Calu3 (cell line): ENCODE measurements at places on chromosomes 11 and 22.

DNA sequence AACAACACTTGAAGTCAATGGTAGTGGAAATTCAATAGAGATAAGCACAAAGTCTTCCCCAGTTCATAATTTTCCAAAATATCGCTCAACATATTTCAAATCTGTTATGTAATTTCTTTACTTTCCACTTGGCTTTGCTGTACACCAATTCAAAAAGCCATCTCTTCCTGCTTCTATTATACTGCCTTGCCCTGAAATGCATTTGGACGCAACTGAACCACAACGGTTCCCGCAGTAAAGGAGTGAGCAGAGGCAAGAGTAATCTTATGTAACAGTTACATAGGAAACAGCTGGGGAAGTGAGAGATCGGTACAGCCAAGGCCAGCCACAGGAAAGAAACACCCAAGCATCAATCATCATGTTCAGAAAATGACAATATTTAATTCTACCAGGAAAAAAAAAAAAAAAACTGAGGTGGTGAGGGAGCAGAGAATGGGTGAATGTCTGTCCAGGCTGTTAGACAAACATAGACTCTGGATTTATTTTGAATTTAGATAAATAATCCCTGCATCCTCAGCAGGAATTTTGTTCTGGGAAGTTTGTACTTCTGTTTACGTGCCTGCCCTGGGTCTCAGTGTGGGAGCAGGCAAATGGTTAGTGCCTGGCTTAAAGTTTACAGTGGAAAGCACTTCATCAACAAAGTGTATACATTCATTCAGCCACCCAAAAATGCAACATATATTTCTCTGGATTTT is 392.2 kb downstream of the ETS1 start:
- no peak overlapping the region for H3K27ac ChIP-seq

- no peaks in the 10 kb centered on the region for H3K4me1 ChIP-seq
- H3K27me3 ChIP-seq: no peaks in the 10 kb centered on the region
- no peaks in the 10 kb centered on the region for H3K36me3 ChIP-seq
- H3K4me3 ChIP-seq: no peak overlapping the region
- H3K27ac ChIP-seq: no peak overlapping the region
Observed at GRCh38 chr11:26891501-26891900, 102.4 kb upstream of the FIBIN start.

GRCh38 chr22:37892566-37893335 is 13.3 kb upstream of the MICALL1 start:
- H3K27ac ChIP-seq: peak overlapping the region; percentile 83
- H3K27me3 ChIP-seq: no peaks in the 10 kb centered on the region
- H3K4me3 ChIP-seq: peak overlapping the region; percentile 13
- H3K36me3 ChIP-seq: peaks cover 68% of the 10 kb centered on the region

- no peak for DNase-seq
- H3K27me3 ChIP-seq: no peaks in the 10 kb centered on the region
- no peaks in the 10 kb centered on the region for H3K36me3 ChIP-seq
Observed at GRCh38 chr11:26219183-26220117, 112.5 kb upstream of the ANO3 start.

GRCh38 chr11:128693416-128693712 is 508 bp upstream of the FLI1 start:
- H3K27ac ChIP-seq: no peak overlapping the region
- H3K27me3 ChIP-seq: peaks cover under 1% of the 10 kb centered on the region
- no peaks in the 10 kb centered on the region for H3K4me1 ChIP-seq
- H3K36me3 ChIP-seq: no peaks in the 10 kb centered on the region

DNA sequence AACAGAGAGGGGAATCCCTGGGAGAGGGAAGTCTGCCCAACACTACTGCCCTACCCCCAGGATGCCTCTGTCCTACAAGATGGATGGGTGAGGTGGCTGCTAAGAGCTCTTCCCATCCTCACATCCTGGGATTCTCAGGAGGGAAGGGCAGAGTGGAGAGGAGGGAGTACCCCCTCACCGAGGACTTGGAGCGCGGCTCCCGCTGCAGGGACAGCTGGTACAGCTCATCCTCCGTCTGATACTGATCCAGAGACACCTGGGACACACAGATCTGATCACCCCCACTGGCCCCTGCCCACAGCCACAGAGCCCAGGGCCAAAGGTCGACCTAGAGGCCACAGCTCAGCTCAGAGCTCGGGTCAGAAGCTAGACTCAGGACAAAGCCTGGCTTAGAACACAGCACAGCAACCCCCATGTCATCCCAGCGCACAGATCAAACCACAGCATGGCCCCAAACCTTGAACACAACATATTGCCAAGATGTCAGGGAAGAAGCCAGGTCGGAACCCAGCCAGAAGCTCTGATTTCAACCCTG is 8.2 kb downstream of the RASGRP2 start:
- H3K4me1 ChIP-seq: peaks cover 7% of the 10 kb centered on the region
- no peaks in the 10 kb centered on the region for H3K36me3 ChIP-seq

DNA sequence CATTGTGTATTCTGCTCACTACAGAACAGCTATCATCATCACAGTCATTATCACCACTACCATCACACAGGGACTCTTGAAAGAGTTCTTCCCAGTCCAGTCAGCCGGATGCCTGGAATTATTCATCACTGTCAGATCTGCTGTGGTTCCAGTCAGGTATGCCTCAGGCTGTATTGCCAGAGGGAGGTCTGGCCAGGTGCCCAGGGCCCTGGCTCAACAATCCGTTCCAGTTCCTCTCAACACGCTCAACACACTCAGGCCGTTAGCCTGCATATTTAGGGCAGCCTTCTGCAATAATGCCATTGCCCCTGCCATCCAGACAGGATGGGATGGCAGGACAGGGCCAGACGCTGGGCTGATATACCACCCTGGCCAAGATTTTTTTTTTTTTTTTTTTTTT is 28.6 kb upstream of the RASL10A start:
- no peak overlapping the region for H3K4me3 ChIP-seq
- no peaks in the 10 kb centered on the region for H3K4me1 ChIP-seq

- H3K27me3 ChIP-seq: peaks cover 85% of the 10 kb centered on the region
- DNase-seq: no peak
- no peak overlapping the region for H3K27ac ChIP-seq
- H3K4me3 ChIP-seq: no peak overlapping the region
- no peaks in the 10 kb centered on the region for H3K4me1 ChIP-seq
Observed at GRCh38 chr22:29218758-29219408, 13.2 kb downstream of the EMID1 start.

GRCh38 chr11:26700574-26701235 is 21.2 kb downstream of the SLC5A12 start:
- H3K27ac ChIP-seq: no peak overlapping the region
- H3K27me3 ChIP-seq: no peaks in the 10 kb centered on the region
- H3K36me3 ChIP-seq: no peaks in the 10 kb centered on the region
- H3K4me1 ChIP-seq: peaks cover 8% of the 10 kb centered on the region
- no peak for DNase-seq
- H3K4me3 ChIP-seq: no peak overlapping the region

DNA sequence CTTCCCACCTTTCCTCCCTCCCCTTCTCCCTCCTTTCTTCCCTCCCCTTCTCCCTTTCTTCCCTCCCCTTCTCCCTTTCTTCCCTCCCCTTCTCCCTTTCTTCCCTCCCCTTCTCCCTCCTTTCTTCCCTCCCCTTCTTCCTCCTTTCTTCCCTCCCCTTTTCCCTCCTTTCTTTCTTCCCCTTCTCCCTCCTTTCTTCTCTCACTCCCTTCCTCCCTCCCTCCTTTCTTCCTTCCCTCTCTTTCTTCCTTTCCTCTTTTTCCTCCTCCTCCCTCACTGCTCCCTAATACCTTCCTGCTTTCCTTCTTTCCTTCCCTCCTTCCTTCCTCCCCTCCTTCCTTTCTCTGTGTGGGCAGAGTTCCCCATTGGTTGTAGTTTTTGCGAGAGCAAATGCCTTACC is 76.1 kb downstream of the PGR start:
- H3K4me3 ChIP-seq: no peak overlapping the region
- DNase-seq: no peak
- no peak overlapping the region for H3K27ac ChIP-seq
- no peaks in the 10 kb centered on the region for H3K36me3 ChIP-seq
- no peaks in the 10 kb centered on the region for H3K4me1 ChIP-seq

DNA sequence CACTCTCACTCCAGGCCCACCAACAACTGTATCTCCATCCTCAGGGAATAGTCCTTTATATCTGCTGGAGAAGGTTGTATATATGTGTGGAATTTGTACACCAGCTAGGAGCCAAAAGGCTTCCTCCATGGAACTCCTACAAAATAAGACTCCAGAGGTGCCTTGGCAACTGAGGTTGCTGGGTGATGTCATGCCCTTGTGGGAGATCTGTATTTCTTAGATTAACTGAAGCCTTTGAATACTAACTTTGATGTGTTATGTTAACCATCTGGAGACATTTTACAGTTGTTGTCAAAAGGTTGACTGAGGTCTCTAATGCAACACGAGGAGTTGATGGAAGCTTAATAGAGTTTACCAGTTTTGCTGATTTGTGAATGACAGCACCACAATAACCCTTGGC is 139.5 kb upstream of the TTC12 start:
- H3K4me3 ChIP-seq: no peak overlapping the region
- no peaks in the 10 kb centered on the region for H3K36me3 ChIP-seq
- H3K4me1 ChIP-seq: no peaks in the 10 kb centered on the region
- peaks cover 44% of the 10 kb centered on the region for H3K27me3 ChIP-seq

DNA sequence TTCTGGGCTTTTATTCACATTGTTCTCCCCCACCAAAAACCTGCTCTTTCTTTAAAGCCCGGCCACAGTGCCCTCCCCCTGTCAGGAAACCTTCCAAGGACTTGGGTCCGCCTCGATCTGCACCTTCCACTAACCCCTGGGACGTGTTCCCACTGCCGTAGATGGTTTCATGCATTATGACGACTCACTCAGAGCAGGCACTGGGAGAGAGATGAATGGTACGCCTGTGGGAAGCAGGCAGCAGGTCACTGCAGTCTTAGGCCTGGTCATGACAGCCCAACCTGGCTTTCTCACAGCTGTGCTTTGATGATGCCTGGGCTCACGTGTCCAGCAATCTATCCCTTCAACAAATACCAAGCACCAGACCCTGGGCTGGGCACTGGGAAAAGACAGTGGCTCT is 115.7 kb downstream of the WNT7B start:
- no peak overlapping the region for H3K4me3 ChIP-seq
- H3K36me3 ChIP-seq: peaks cover 50% of the 10 kb centered on the region
- H3K27me3 ChIP-seq: no peaks in the 10 kb centered on the region
- no peak for DNase-seq

DNA sequence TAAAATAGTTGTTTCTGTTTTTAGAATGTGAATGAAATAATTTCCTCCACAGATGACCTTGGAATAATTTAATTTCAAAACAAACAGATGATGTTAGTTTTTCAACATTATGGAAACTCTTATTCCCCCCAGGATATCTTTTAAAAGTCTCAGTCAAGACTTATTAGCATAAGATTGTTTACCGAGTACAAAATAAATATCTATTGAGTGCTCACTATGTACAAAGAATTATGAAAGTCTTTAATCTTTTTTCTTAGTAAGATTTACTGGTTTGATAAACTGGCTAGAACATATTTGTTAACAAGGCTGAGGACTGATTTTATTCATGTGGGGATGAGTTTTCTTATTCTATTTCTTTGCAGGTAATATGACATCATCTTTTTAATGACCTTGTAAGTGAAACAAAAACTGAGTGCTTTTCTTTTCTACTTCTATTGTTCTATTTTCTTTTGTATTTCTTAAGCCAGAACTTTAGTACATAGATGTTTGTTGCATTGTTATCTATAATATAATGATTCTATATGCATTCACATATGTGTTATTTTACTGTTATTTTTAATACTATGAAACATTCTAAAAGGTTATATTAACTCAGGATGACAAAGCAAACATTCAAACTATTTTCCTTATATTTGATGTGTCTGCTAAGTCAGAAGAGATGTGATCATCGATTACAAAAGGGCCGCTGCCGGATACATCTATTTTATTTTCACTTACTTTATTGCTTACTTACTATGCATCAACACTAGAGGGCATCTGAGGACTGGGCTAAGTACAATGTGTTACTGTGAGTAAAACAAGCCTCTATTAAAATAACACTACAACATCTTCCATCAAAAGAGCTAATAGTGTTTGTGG is 111.0 kb upstream of the ARHGAP42 start:
- no peaks in the 10 kb centered on the region for H3K36me3 ChIP-seq
- DNase-seq: peak; percentile 19
- no peaks in the 10 kb centered on the region for H3K27me3 ChIP-seq
- no peaks in the 10 kb centered on the region for H3K4me1 ChIP-seq
- H3K4me3 ChIP-seq: no peak overlapping the region

- peaks cover 10% of the 10 kb centered on the region for H3K36me3 ChIP-seq
- H3K27me3 ChIP-seq: no peaks in the 10 kb centered on the region
- H3K27ac ChIP-seq: no peak overlapping the region
- peaks cover 34% of the 10 kb centered on the region for H3K4me1 ChIP-seq
- DNase-seq: peak; percentile 52
Observed at GRCh38 chr22:33519071-33519973, 401.0 kb downstream of the LARGE1 start.

DNA sequence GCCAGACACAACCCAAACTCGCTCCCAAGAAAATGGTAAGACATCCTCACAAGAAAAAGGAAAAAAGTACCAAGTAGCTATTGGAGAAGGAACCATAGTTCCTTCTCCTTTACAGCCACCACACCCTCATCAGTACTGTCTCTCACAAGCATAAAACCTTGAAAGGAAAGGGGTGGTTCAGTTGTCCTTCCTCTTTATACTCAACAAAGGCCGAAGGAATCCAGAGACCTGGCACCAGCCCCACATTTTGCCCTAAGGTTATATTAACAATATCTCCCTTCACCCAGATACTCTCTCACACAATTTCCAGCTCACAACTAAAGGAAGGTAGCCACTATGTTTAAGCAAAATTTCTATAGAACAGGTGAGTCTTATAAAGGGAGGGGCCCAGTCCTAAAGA is 8.5 kb downstream of the FHIP1B start:
- no peak overlapping the region for H3K27ac ChIP-seq
- H3K4me3 ChIP-seq: no peak overlapping the region
- no peaks in the 10 kb centered on the region for H3K27me3 ChIP-seq
- no peaks in the 10 kb centered on the region for H3K36me3 ChIP-seq

GRCh38 chr11:125992893-125993292 is 47.0 kb downstream of the VSIG10L2 start:
- H3K27ac ChIP-seq: no peak overlapping the region
- no peak overlapping the region for H3K4me3 ChIP-seq
- no peaks in the 10 kb centered on the region for H3K4me1 ChIP-seq
- H3K27me3 ChIP-seq: no peaks in the 10 kb centered on the region
- no peaks in the 10 kb centered on the region for H3K36me3 ChIP-seq

DNA sequence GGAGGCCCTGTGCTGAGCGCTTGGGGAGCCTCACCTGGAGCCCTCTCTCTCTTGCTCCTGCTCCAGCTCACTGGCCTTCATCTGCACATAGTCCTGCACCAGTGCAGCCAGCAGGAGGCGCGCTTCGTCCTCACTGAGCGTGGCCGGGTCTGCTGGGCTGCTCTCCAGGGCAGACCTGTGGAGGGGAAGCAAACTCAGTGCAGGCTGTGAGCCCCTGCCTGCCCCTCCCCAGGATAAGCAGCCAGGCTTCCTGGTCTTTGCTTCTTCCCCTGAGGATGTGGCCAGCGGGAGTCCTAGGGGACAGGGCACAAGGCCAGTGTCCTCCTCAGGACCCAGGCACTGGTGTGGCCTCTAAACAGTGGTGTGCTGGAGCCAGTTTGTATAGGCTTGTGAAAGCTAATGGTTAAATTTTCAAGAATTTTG is 2.2 kb downstream of the CALCA start:
- H3K36me3 ChIP-seq: no peaks in the 10 kb centered on the region
- peaks cover 94% of the 10 kb centered on the region for H3K27me3 ChIP-seq
- peak; percentile 77 for DNase-seq
- H3K4me3 ChIP-seq: no peak overlapping the region
- no peak overlapping the region for H3K27ac ChIP-seq

GRCh38 chr11:101867951-101868350 is 46.9 kb upstream of the CEP126 start:
- H3K36me3 ChIP-seq: no peaks in the 10 kb centered on the region
- peaks cover 40% of the 10 kb centered on the region for H3K4me1 ChIP-seq
- H3K27ac ChIP-seq: peak overlapping the region; percentile 69
- H3K4me3 ChIP-seq: no peak overlapping the region

- no peak for DNase-seq
- no peaks in the 10 kb centered on the region for H3K4me1 ChIP-seq
- no peak overlapping the region for H3K4me3 ChIP-seq
- H3K36me3 ChIP-seq: no peaks in the 10 kb centered on the region
- no peak overlapping the region for H3K27ac ChIP-seq
- H3K27me3 ChIP-seq: no peaks in the 10 kb centered on the region
Observed at GRCh38 chr11:111077530-111078322, 167.8 kb upstream of the POU2AF2 start.
